ENCODE measurements at places on chromosomes 16 and 17.

DNA sequence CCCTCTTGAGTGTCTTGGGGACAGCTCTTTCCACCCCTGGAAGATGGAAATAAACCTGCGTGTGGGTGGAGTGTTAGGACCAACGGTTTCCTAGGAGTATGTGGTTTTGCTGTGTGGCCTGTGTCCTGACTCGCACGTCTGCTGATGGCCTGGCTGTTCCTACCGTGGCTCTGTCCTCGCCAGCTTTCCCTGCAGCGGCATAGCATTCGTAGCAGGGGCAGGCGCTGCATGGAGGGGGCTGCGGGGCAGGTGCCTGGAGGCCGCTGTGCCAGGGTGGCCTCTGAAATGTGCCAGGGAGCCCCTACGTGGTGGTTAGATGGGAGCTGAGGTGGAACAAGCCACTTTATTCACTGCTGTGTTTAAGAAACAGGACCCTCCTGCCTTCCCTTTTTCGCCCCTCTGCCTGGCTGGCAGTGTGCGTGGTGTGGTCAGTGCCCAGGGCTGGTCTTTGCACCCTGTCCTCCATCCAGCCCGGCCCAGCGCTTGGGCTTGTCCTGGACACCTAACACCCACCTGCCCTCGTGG lies 10.6 kb downstream of the SLC16A3 start:
- DNase-seq, result no peak

- DNase-seq, result no peak
Observed at GRCh38 chr17:2250140-2251095, 53.2 kb downstream of the SMG6 start.

DNA sequence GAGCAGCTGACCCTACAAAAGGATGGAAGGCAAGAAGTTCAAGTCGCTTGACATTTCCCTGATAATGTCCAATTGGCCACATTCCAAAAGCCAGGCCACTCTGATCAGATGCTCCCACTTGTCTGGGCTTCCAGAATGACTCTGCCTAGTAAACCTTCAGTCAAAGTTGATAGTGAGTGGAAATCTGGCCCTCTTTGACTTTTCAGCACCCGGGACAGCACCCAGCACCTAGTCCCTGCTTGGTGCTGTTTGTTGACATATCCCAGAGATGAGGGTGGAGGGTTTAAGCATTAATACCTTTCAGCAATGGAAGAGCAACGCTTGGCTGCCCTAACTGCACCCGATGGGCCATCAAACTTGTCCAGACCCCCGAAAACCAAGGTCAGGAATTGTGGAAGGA lies 131.3 kb downstream of the AIPL1 start:
- DNase-seq, result peak; percentile 47

- no peak for DNase-seq
Observed at GRCh38 chr16:48434653-48435317, 49.6 kb upstream of the SIAH1 start.

DNA sequence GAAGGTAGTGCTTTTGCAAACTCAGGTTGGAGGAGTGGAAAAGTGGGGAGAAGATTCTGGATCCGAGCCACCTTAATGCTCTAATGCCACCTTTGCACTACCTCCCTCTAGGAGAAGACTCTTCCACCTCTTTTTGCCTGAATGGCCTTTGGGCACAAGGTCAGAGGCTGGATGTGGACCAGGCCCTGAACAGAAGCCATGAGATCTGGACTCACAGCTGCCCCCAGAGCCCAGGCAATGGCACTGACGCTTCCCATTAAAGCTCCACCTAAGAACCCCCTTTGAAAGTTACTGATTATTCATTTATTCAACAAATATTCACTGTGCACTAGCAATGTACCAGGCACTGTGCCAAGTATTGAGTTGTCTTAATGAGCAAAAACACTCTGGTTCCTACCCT lies 3.2 kb downstream of the SHBG start:
- DNase-seq, result no peak

DNA sequence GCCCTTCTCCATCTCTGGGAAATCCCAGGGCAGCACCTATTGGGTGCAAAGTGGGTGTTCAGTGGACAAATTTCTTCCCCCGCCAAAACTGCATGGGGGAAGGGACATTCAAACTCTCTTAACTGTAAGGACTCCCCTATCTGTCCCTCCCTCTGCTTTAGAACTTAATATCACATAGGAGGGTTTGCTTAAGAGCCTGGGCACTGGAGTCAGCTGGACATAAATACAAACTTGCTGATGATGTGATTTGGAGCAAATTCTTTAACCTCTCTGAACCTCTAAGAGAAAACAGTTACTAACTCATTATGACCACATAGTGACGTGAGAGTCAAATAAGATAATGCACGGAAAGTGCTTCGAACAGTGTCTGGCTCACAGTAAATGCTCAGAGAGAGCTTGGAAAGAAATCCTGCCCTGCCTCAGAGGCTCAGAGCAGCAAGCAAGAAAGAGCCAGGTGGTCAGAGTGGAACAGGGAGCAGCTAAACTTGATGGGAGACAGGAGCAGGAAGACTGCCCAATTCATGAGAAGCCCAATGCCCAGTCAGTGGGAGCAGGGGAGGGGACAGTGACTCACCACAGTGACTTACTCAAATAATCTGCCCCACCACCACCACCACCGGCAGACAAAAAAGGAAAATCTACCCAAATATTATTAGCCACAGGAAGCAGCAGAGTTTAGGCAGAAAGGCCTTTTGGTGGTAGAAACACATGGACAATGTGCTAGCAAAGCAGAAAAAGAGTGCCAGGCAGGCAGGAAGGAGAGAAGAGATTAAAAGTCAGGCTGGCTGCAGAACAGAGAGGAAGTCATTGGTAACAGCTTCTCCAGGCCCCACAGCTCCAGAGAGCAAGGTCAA lies 23.9 kb upstream of the CCL1 start:
- DNase-seq, result no peak

DNA sequence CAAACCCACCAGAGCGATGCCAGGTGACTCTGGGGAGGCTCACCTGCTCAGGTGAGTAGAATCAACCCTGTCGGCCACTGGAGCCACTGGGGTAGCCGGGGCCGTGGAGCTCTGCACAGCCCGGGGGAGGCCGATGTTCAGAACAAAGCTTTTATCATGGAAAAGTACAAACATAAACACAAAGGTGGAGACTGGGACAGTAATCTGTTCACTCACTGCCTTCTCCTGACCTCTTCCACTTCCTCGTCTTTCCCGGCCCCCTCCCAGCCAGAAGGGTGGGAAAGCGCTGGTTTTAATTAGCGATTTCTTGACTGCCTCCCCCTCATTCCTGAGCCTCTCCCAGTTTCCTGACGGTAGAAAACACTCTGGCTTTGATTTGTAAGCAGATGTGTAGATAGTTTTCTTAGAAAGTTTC lies 9.8 kb upstream of the TEX19 start:
- DNase-seq, result no peak

- no peak for DNase-seq
Observed at GRCh38 chr17:8865811-8866210, 1.7 kb downstream of the PIK3R6 start.

DNA sequence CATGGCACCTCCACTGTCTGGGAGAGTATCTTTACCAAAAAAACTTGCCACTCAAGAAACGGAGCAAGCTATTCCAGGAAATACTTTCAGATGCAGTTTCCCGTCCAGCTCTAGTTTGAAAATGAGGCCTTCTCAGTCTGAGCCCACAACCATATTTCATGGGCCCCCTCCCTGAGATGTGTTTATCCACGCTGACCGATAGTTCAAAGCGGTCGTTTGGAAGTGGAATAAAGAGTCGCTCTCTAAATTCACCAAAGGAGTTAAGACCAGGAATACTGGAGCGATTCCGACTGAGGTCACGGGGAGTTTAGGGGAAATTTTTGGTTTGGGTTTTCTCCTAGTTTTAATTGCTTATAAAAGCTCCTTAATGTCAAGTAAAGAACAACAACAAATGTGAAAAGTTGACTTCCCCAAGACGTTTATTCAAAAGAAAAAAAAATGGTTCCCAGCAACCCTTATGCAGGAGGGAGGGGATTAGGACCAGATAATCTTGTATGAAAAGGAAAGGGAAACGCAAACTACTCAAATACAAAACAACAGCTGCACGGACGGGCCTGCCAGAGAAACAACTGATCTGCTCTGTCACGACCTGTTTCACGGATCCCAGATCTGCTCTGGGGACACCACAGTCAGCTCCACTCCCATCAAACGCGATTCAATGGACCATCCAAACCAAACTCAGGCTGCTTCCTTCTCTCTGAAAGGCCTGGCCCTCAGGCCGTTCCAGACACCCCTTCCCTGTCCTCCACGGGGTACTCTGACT lies 77.1 kb downstream of the MRM3 start:
- no peak for DNase-seq

All from RKO (cell line).